ENCODE measurements at places on chromosomes 1 and 21. TPM values are rescaled to one million over a fixed set of nuclear protein-coding genes. Genes with fewer than 3 reads are reported as not detected.
A peak's percentile ranks its signal among the peaks of the same experiment; 100 is the strongest.

GRCh38 chr1:185291159-185291558 is 25.9 kb downstream of the IVNS1ABP start:
- no peak overlapping the region for H3K4me3 ChIP-seq
- no peaks in the 10 kb centered on the region for H3K4me1 ChIP-seq
- no peak overlapping the region for H3K27ac ChIP-seq

GRCh38 chr1:186617926-186618325 is 62.3 kb downstream of the PTGS2 start:
- no peaks in the 10 kb centered on the region for H3K36me3 ChIP-seq
- DNase-seq: peak; percentile 54
- no peaks in the 10 kb centered on the region for H3K27me3 ChIP-seq

DNA sequence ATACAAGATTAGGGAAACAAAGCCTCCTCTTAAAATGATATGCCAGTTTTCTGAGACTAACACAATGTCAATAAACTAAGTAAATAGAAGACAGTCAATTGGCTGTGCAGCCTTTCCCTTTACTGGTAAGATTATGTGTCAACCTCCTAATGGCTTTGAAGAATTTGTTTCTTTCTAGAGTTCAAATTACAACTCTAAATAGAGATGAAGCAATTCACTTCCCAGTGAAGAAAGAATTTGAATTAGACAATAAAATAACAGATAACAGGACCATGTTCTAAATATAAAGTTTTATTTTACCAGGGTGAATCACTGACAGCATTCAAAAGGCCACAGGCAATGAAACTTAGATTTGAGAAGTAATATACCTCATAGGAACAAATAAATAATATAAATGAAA is 680.3 kb downstream of the PLA2G4A start:
- DNase-seq: no peak
- no peaks in the 10 kb centered on the region for H3K27me3 ChIP-seq
- no peaks in the 10 kb centered on the region for H3K36me3 ChIP-seq
- no peak overlapping the region for H3K4me3 ChIP-seq
- H3K4me1 ChIP-seq: no peaks in the 10 kb centered on the region
- no peak overlapping the region for H3K27ac ChIP-seq

DNA sequence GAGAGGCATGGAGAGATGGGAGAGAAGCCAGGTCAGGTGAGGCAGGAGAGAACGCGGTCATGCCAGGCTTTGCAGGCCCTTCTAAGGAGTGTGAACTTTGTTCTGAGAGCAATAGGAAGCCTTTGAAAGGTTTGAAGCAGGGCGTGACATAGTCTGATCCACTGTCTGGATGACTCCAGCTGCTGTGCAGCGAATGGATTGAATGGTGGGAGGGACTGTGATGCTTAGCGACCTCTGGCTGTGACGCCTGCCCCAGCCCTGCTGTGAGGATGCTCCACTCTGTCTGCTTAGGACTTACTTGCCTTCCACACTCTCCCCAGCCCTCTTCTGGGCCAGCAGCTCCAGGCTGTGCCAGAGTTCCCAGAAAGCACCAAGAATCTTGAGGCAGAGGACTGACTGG is 41.8 kb upstream of the POU3F1 start:
- H3K27ac ChIP-seq: no peak overlapping the region
- H3K4me1 ChIP-seq: no peaks in the 10 kb centered on the region
- no peak for DNase-seq
- H3K4me3 ChIP-seq: no peak overlapping the region
- H3K27me3 ChIP-seq: peaks cover 6% of the 10 kb centered on the region

- H3K27me3 ChIP-seq: no peaks in the 10 kb centered on the region
- H3K4me1 ChIP-seq: peaks cover 73% of the 10 kb centered on the region
- no peak overlapping the region for H3K27ac ChIP-seq
- no peak overlapping the region for H3K4me3 ChIP-seq
- no peak for DNase-seq
- H3K36me3 ChIP-seq: peaks cover 40% of the 10 kb centered on the region
These were observed 14.8 kb downstream of the BCAR3 start for GRCh38 chr1:93666613-93667384.

GRCh38 chr1:164361927-164362326 is 197.1 kb upstream of the PBX1 start:
- H3K4me1 ChIP-seq: no peaks in the 10 kb centered on the region
- H3K36me3 ChIP-seq: no peaks in the 10 kb centered on the region
- no peak for DNase-seq
- no peak overlapping the region for H3K4me3 ChIP-seq
- no peak overlapping the region for H3K27ac ChIP-seq

- H3K27me3 ChIP-seq: no peaks in the 10 kb centered on the region
- H3K4me1 ChIP-seq: peaks cover 27% of the 10 kb centered on the region
- no peak overlapping the region for H3K4me3 ChIP-seq
- no peak for DNase-seq
- no peak overlapping the region for H3K27ac ChIP-seq
These were observed 48.5 kb downstream of the UTP25 start for GRCh38 chr1:209876078-209876800.

- no peaks in the 10 kb centered on the region for H3K27me3 ChIP-seq
- H3K27ac ChIP-seq: no peak overlapping the region
- DNase-seq: peak; percentile 74
- H3K36me3 ChIP-seq: no peaks in the 10 kb centered on the region
- no peak overlapping the region for H3K4me3 ChIP-seq
These were observed 111.6 kb upstream of the PDE4B start for GRCh38 chr1:65681096-65681495.

- no peak for DNase-seq
- no peak overlapping the region for H3K4me3 ChIP-seq
- H3K27ac ChIP-seq: no peak overlapping the region
- H3K4me1 ChIP-seq: no peaks in the 10 kb centered on the region
- H3K36me3 ChIP-seq: no peaks in the 10 kb centered on the region
These were observed 114.7 kb downstream of the ERG start for GRCh38 chr21:38383411-38384237.

DNA sequence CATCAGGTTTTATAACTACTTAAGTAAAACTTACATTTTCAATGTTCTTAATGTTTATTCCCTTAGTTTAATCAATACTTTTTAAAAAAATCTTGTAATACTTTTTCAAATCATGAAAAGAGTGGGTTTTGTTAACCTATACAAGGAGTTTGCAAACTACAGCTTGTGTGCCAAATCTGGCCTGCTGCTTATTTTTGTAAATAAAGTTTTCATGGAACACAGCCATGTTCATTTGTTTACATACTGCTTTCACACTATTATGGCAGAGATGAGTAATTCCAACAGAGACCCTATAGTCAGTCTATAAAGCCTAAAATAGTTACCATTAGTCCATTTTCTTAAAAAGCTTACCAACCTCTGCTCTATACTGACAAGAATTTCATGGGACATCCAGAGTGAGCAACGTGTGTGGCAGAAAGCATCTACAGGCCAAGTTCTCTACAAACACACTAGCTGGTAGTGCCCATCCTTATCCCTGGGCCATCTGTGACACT is 42.6 kb downstream of the ERO1B start:
- H3K27me3 ChIP-seq: no peaks in the 10 kb centered on the region
- H3K4me1 ChIP-seq: no peaks in the 10 kb centered on the region
- H3K4me3 ChIP-seq: no peak overlapping the region
- DNase-seq: no peak
- no peak overlapping the region for H3K27ac ChIP-seq
- no peaks in the 10 kb centered on the region for H3K36me3 ChIP-seq

GRCh38 chr1:19479351-19480120 is 5.8 kb downstream of the CAPZB start:
- H3K4me1 ChIP-seq: peaks cover 47% of the 10 kb centered on the region
- no peaks in the 10 kb centered on the region for H3K27me3 ChIP-seq
- H3K36me3 ChIP-seq: peaks cover 34% of the 10 kb centered on the region
- no peak for DNase-seq

GRCh38 chr1:43913051-43913501 is 20.5 kb upstream of the ARTN start:
- no peaks in the 10 kb centered on the region for H3K27me3 ChIP-seq
- no peak for DNase-seq
- peaks cover 3% of the 10 kb centered on the region for H3K36me3 ChIP-seq
- H3K4me1 ChIP-seq: peaks cover 3% of the 10 kb centered on the region

- DNase-seq: no peak
- H3K27ac ChIP-seq: no peak overlapping the region
These were observed 396.5 kb upstream of the LRRC7 start for GRCh38 chr1:69171248-69171647.

- peaks cover 14% of the 10 kb centered on the region for H3K4me1 ChIP-seq
- no peak for DNase-seq
- H3K4me3 ChIP-seq: no peak overlapping the region
- no peak overlapping the region for H3K27ac ChIP-seq
- no peaks in the 10 kb centered on the region for H3K27me3 ChIP-seq
These were observed 24.5 kb downstream of the ADARB1 start for GRCh38 chr21:45098867-45099266.

DNA sequence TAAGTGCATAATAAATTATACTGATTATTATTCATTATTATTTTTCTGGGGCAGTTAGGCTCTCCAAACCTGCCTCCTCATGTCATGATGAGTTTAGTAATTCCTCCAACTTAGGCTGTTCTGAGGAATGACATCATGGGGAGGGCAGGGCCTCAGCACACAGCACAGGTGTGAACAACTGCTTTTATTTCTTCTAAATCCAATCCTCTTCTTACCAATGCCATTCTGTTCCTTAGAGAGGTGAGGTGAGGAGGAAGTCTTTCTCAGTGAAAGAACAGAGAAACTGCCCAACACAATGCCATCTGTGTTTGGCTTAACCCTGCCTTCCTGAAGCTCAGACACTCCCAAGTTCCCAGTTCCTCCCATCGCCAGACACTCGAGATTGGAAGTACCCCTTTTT is 45.4 kb upstream of the WASF2 start:
- H3K27me3 ChIP-seq: no peaks in the 10 kb centered on the region
- H3K4me1 ChIP-seq: peaks cover 40% of the 10 kb centered on the region
- peaks cover 22% of the 10 kb centered on the region for H3K36me3 ChIP-seq
- H3K4me3 ChIP-seq: no peak overlapping the region

- peak; percentile 51 for DNase-seq
- H3K4me3 ChIP-seq: no peak overlapping the region
- peaks cover 7% of the 10 kb centered on the region for H3K27me3 ChIP-seq
- H3K4me1 ChIP-seq: no peaks in the 10 kb centered on the region
These were observed 6.6 kb upstream of the APP start for GRCh38 chr21:26177187-26177586.

- no peak overlapping the region for H3K4me3 ChIP-seq
- peak; percentile 89 for DNase-seq
- H3K27me3 ChIP-seq: no peaks in the 10 kb centered on the region
- H3K27ac ChIP-seq: no peak overlapping the region
- peaks cover 7% of the 10 kb centered on the region for H3K4me1 ChIP-seq
- no peaks in the 10 kb centered on the region for H3K36me3 ChIP-seq
These were observed 14.4 kb upstream of the CAMTA1 start for GRCh38 chr1:6770751-6771440.

- H3K27me3 ChIP-seq: peaks cover 21% of the 10 kb centered on the region
- H3K27ac ChIP-seq: no peak overlapping the region
- DNase-seq: no peak
- no peak overlapping the region for H3K4me3 ChIP-seq
These were observed 177.1 kb downstream of the ETS2 start for GRCh38 chr21:38982804-38983203.

GRCh38 chr21:36200081-36200561 is 43.5 kb downstream of the DOP1B start:
- no peaks in the 10 kb centered on the region for H3K36me3 ChIP-seq
- no peak for DNase-seq
- H3K27ac ChIP-seq: no peak overlapping the region
- H3K4me1 ChIP-seq: peaks cover 27% of the 10 kb centered on the region
- H3K27me3 ChIP-seq: no peaks in the 10 kb centered on the region
- no peak overlapping the region for H3K4me3 ChIP-seq

- no peaks in the 10 kb centered on the region for H3K27me3 ChIP-seq
- no peak for DNase-seq
- no peaks in the 10 kb centered on the region for H3K36me3 ChIP-seq
- H3K4me3 ChIP-seq: no peak overlapping the region
- H3K27ac ChIP-seq: no peak overlapping the region
- H3K4me1 ChIP-seq: no peaks in the 10 kb centered on the region
These were observed 136.6 kb upstream of the HMGB4 start for GRCh38 chr1:33727310-33727709.

- no peaks in the 10 kb centered on the region for H3K36me3 ChIP-seq
- no peaks in the 10 kb centered on the region for H3K27me3 ChIP-seq
- DNase-seq: no peak
- H3K4me1 ChIP-seq: peaks cover 26% of the 10 kb centered on the region
These were observed 32.6 kb downstream of the GIPC2 start for GRCh38 chr1:78078358-78078757.

DNA sequence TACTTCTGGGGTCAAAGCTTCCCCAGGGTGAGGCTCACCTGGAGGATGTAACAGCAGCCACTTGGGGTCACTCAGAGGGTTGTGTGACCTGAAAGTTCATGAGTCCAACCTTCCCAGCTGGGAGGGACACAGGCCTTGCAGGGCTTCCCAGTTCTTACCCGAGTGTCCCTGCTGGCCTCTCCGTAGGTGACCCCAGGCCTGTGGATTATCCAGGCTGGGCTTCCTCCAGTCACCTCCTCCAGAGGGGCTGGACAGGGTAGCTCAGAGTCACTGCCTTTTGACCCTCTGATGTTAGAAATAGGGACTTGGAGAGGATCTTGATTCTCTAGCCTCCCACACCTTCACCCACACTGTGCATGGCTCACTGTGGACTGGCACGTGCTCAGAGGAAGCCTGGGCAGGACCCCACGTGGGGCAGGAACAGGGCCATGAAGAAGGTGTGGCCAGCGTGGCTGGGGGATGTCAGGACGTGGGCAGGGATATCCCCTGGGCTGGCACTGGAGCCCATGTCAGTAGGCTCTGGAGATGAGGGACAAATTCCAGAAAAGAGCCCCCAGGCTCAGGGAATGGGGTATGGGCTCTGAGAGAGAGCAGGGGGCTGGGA is 131.8 kb downstream of the ACTL8 start:
- H3K36me3 ChIP-seq: no peaks in the 10 kb centered on the region
- DNase-seq: no peak
- H3K27ac ChIP-seq: no peak overlapping the region
- H3K4me1 ChIP-seq: no peaks in the 10 kb centered on the region
- H3K27me3 ChIP-seq: peaks cover 26% of the 10 kb centered on the region
- H3K4me3 ChIP-seq: no peak overlapping the region

OR14K1 gene
- total RNA-seq: 0.36 TPM

FAM72B gene
- total RNA-seq: 2.7 TPM

PYHIN1 gene
- total RNA-seq: not detected

EFCAB7 gene
- total RNA-seq: 13.6 TPM

DIO1 gene
- not detected for total RNA-seq

CCDC185 gene
- total RNA-seq: not detected

TFF2 gene
- total RNA-seq: not detected

CHI3L1 gene
- 932 TPM for total RNA-seq

PRR9 gene
- not detected for total RNA-seq

AHCYL1 gene
- total RNA-seq: 56.8 TPM

S100A7A gene
- not detected for total RNA-seq

HAO2 gene
- not detected for total RNA-seq
